Muscle of arm (tissue), 14 donors: ENCODE measurements at places on chromosomes 3 and 15. TPM values are rescaled to one million over a fixed set of nuclear protein-coding genes. Genes with fewer than 3 reads are reported as not detected.

GRCh38 chr15:58179741-58180381 is 41.7 kb downstream of the AQP9 start:
- DNase-seq, result no peak

Gene SH2D7
- polyA plus RNA-seq, result not detected

- DNase-seq, result peak; percentile 69
These were observed 68.5 kb downstream of the CPN2 start for GRCh38 chr3:194282436-194283122.

- no peak for DNase-seq
These were observed 9.0 kb upstream of the THRB start for GRCh38 chr3:24503616-24504113.
